ENCODE measurements at places on chromosomes 3 and 15. TPM values are rescaled to one million over a fixed set of nuclear protein-coding genes. Genes with fewer than 3 reads are reported as not detected.

DNA sequence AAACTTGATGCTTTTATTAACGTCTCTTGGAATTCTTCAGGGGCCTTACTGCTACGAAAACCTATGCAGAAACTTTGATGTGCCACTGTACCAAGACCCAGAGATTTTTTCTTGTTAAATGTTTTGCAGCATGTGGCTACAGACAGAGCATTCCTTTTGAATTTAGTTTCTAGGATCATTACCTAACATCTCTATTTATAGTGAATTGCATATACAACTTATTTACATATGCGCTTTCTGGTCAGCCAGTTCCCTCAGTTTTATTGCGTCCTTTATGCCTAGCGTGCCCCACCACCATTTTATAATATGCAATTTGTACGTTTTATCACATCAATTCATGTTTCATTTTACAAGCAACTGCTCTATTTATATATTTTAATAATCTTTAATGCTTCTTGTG lies 46.2 kb upstream of the AGTR1 start:
- no peak overlapping the region for H3K27ac ChIP-seq
- no peaks in the 10 kb centered on the region for H3K4me1 ChIP-seq
- no peaks in the 10 kb centered on the region for H3K36me3 ChIP-seq

GRCh38 chr3:152400887-152401286 lies 132.2 kb downstream of the MBNL1 start:
- H3K36me3 ChIP-seq = peaks cover 2% of the 10 kb centered on the region
- H3K4me3 ChIP-seq = no peak overlapping the region
- no peak for DNase-seq
- H3K4me1 ChIP-seq = peaks cover 9% of the 10 kb centered on the region

DNA sequence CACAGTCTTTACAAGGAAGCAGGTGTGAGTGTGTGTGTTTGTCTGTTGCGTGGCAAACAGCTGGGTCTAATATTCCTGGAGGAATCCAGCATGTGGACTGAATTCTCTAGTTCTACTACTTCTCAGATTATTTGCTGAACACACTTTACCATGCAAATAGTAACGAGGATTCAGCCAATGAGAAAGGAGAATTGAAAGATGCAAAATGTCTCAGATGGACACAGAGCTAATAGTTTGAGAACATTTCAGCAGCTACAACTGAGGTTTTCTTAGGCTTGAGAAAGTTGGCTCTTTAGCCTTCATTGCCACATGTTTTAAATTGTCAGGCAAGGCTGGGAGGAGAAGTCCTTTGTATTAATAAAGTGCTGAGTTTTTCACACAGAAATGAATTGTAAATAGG lies 568.0 kb upstream of the MDFIC2 start:
- H3K4me3 ChIP-seq = no peak overlapping the region
- H3K4me1 ChIP-seq = no peaks in the 10 kb centered on the region
- peaks cover 4% of the 10 kb centered on the region for H3K27me3 ChIP-seq
- H3K27ac ChIP-seq = no peak overlapping the region
- no peak for DNase-seq
- H3K36me3 ChIP-seq = no peaks in the 10 kb centered on the region

DNA sequence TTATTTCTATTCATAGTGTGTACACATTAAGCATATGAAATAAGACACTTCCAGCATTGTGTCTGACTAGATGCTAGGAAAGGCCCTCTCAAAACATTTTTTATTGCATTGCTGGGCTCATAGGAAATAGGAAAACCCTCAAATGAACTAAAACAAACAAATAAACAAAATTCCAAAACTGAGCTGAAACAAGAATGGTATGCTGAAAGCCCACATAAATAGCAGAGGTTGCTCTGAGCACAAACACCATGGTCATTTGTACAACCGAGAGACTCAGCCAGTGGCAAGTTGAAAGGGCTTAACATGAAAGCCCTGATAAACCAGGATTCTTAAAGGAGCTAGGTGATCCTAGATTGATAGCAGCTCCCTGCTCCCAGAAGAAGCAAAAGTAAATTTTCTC lies 310.0 kb upstream of the WNT5A start:
- H3K36me3 ChIP-seq = no peaks in the 10 kb centered on the region
- no peak overlapping the region for H3K4me3 ChIP-seq
- H3K27ac ChIP-seq = no peak overlapping the region
- H3K4me1 ChIP-seq = no peaks in the 10 kb centered on the region
- DNase-seq = no peak
- H3K27me3 ChIP-seq = peaks cover 4% of the 10 kb centered on the region

GRCh38 chr3:68274286-68274685 lies 619.9 kb upstream of the SUCLG2 start:
- H3K27ac ChIP-seq = no peak overlapping the region
- peak; percentile 27 for DNase-seq
- no peak overlapping the region for H3K4me3 ChIP-seq

- DNase-seq = no peak
- H3K4me1 ChIP-seq = no peaks in the 10 kb centered on the region
- no peak overlapping the region for H3K27ac ChIP-seq
- no peaks in the 10 kb centered on the region for H3K36me3 ChIP-seq
- H3K4me3 ChIP-seq = no peak overlapping the region
These were observed 49.9 kb downstream of the P3H2 start for GRCh38 chr3:190070622-190071347.

DNA sequence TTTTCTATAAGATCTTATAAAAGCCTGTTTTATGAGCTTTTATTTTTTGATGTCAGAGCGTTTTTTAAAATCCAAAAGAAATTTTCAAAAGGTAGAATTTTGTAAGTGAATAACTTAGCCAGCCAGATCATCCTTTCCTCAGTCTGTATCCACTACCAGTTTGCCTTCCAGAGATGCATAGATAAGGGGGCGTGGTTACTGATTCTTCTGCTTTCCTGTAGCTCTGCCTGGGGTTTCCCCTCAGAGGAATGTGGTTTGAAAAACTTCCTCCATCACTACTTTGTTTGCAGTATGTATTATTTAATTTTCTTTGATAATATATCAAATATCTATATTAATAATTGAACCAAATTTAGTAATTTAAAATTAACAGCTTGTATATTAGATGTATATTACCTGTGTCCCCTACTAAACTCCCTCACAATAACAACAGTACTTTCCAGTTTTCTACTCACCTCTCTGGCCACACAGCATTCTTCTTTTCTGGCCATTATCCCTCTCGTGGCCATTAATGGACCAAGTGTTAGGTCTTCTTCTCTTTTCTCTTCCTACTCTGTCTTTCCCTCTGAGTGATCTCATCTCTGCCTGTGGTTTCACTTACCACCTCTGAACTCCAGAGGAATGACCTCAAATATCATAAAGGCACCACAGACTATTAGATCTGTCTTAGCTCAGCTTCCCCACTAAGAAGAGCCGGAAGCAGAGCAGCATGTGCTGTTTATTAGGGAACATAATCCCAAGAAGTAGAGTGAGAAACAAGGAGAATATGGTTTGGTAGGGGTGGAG lies 239.7 kb downstream of the UBE2E2 start:
- DNase-seq = no peak
- no peak overlapping the region for H3K4me3 ChIP-seq
- no peaks in the 10 kb centered on the region for H3K4me1 ChIP-seq
- no peaks in the 10 kb centered on the region for H3K36me3 ChIP-seq
- no peak overlapping the region for H3K27ac ChIP-seq

DNA sequence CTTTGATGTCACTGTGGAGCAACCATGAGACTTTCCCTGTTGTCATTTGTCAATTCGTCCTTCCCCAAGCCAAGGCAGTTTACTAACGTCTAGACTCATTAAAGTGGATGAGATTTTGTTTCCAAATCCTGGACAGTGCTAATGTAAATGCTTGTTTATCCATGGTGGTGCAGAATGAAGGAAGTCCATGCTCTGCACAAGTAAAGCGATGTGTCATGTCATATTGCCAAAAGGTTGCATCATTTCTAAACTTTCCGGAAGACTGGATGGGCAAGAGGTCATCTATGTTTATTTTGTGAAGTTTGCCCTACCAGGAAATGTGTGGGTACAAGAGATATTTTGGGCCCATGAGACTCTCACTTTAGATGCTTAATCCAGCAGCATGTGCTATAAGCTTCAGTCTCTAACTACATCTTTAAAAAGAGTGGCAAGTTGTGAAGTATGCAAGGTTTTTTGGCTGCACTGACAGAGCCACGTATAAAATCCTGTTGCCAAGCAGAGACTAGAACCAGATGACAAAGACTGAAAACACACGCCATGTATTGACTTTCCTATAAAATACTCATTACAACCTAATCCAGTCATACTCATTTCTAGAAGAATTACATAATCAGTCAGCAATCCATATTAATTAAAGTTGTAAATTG lies 72.1 kb upstream of the FNDC3B start:
- no peaks in the 10 kb centered on the region for H3K27me3 ChIP-seq
- no peaks in the 10 kb centered on the region for H3K36me3 ChIP-seq
- DNase-seq = no peak

- H3K4me3 ChIP-seq = no peak overlapping the region
- H3K27ac ChIP-seq = no peak overlapping the region
- no peaks in the 10 kb centered on the region for H3K27me3 ChIP-seq
- peak; percentile 7 for DNase-seq
- H3K4me1 ChIP-seq = no peaks in the 10 kb centered on the region
These were observed 253.8 kb upstream of the ARL6 start for GRCh38 chr3:97510795-97511194.

GRCh38 chr3:66822186-66823008 lies 175.7 kb upstream of the KBTBD8 start:
- H3K4me3 ChIP-seq = no peak overlapping the region
- H3K27me3 ChIP-seq = no peaks in the 10 kb centered on the region
- peak; percentile 81 for DNase-seq
- peaks cover 3% of the 10 kb centered on the region for H3K4me1 ChIP-seq
- H3K27ac ChIP-seq = peak overlapping the region; percentile 1
- H3K36me3 ChIP-seq = no peaks in the 10 kb centered on the region

DNA sequence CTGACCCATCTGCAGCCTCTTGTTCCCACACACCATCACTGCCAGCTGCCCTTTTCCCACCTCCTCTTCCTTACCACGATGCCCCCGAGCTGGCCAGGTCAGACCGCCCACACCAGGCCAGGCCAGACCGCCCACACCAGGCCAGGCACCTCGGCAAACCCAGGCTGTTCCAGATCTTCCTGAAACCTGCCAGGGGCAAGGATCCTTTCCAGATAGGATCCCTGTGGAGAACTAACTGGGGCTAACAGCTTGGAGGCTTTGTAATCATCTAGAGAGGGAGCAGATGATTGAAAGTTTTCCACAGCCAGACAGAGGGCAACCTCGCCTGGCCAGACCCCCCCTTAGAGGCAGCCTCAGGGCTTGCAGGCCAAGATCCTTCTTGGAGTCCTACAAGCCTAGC lies 287.3 kb upstream of the TLE3 start:
- H3K36me3 ChIP-seq = no peaks in the 10 kb centered on the region
- H3K4me3 ChIP-seq = no peak overlapping the region
- no peak overlapping the region for H3K27ac ChIP-seq
- DNase-seq = no peak
- no peaks in the 10 kb centered on the region for H3K4me1 ChIP-seq
- no peaks in the 10 kb centered on the region for H3K27me3 ChIP-seq

GRCh38 chr3:196569003-196569516 lies 600 bp downstream of the FBXO45 start:
- H3K4me1 ChIP-seq = peaks cover 4% of the 10 kb centered on the region
- DNase-seq = peak; percentile 46
- H3K4me3 ChIP-seq = peak overlapping the region; percentile 92
- no peaks in the 10 kb centered on the region for H3K27me3 ChIP-seq
- peak overlapping the region; percentile 92 for H3K27ac ChIP-seq

GRCh38 chr15:47551546-47551945 lies 165.8 kb upstream of the SEMA6D start:
- DNase-seq = no peak
- no peak overlapping the region for H3K4me3 ChIP-seq
- no peaks in the 10 kb centered on the region for H3K36me3 ChIP-seq
- no peak overlapping the region for H3K27ac ChIP-seq
- H3K27me3 ChIP-seq = no peaks in the 10 kb centered on the region

DNA sequence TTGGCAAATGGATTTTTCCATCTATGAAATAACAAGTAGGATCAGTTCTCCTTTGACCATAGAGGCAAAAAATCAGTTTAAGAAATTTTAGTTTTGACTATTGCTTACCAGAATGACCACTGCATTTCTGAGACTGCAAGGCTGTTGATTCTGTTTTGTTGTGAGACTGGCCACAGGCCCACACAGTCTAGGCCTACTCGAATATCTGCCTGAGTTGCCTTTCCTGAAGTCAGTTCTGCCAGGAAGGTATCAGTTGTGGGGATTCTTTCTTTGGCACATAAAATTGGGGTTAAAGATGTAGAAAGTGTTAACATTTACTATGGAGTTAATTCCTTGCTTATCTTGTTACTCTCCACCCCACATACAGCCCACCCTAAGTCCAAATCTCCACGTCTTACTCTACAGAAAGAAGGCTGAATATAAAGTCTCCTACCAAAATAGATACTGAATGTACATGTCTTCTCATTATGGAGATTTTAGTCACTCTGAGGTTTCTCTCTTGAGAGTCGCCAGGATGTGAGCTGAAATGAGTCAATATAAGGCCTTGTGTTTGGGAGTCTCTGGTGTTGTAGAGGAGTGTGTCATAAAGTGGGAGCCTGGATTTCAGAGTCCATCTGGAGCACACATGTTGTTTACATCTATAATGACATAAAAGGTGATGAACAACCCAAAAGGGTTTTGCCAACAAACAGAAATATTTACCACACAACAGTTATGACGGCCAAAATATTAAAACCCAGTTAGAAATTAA lies 45.0 kb upstream of the WWTR1 start:
- no peaks in the 10 kb centered on the region for H3K4me1 ChIP-seq
- DNase-seq = peak; percentile 8
- H3K27me3 ChIP-seq = no peaks in the 10 kb centered on the region
- H3K4me3 ChIP-seq = no peak overlapping the region
- H3K27ac ChIP-seq = peak overlapping the region; percentile 85
- H3K36me3 ChIP-seq = no peaks in the 10 kb centered on the region

DNA sequence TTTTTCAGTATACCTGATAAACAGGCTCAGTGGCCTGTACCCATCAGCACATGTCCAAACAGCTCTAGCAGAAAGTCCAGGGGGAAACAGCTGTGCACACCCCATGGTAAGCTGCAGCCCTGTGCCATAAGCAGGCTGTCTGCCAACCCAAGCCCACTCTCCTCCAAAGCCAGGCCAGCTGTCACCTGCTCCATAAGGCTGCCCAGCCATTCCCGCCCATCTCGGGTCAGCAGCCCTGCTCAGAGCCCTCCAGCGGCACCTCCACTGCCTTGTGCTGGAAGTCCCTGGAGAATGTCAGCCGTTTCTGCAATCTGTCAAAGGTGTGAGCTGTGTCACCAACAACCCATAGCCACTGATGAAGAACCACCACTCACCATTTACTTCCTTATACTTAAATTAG lies 82.0 kb downstream of the NTRK3 start:
- no peak for DNase-seq
- no peaks in the 10 kb centered on the region for H3K36me3 ChIP-seq
- no peaks in the 10 kb centered on the region for H3K4me1 ChIP-seq
- H3K27me3 ChIP-seq = no peaks in the 10 kb centered on the region
- H3K4me3 ChIP-seq = no peak overlapping the region

CIDEC gene
- polyA plus RNA-seq = 62.5 TPM

TMEM207 gene
- not detected for polyA plus RNA-seq

DISP2 gene
- polyA plus RNA-seq = 2.2 TPM

DPH6 gene
- 16.5 TPM for polyA plus RNA-seq

ZNF620 gene
- polyA plus RNA-seq = 2.8 TPM

LRRC2 gene
- polyA plus RNA-seq = 0.61 TPM

NR2E3 gene
- polyA plus RNA-seq = 0.89 TPM

TMCC1 gene
- 6.3 TPM for polyA plus RNA-seq

Measured in small intestine (tissue), 16 donors.